ENCODE measurements at places on chromosomes 13 and 19. TPM values are rescaled to one million over a fixed set of nuclear protein-coding genes. Genes with fewer than 3 reads are reported as not detected.

The ZNF536 gene
- not detected for total RNA-seq

The KCNC3 gene
- total RNA-seq: not detected

The LSM7 gene
- total RNA-seq: 119 TPM

GRCh38 chr13:67306742-67307141 is 76.6 kb upstream of the PCDH9 start:
- no peak for DNase-seq
